ENCODE measurements at places on chromosomes 6 and 20.

- DNase-seq: peak; percentile 82
Measured at GRCh38 chr20:10674684-10675449, 1.1 kb upstream of the JAG1 start.

DNA sequence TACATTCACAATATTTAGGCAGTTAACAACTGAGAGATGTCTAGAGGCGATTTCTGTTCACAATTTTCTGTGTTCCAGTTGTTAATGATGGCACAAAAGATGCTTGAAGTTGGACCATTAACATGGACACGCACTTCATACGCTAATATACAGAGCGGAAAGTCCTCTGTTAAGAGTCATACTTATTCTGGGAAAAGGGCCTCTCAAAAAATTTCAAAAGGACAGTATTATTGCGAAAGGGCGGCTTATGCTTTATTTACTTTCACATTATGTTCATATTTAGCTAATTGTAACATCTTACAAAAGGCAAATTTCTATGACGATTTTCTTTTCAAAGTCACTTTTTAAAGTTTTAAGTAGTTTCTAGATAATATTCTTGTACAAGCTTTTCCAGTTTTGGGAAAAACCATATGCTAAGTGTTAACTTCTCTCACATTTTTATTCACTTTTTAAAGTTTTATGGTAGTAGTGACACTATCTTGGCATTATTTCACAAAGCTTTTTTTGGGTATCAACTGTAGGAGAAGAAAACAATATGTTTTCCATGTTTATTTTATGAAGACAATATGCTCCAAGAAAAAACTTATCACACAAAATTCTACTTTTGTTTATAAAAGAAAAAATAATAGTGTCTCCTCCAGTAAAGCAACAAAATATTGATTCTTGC, 62.3 kb downstream of the MAP7 start:
- DNase-seq: no peak

DNA sequence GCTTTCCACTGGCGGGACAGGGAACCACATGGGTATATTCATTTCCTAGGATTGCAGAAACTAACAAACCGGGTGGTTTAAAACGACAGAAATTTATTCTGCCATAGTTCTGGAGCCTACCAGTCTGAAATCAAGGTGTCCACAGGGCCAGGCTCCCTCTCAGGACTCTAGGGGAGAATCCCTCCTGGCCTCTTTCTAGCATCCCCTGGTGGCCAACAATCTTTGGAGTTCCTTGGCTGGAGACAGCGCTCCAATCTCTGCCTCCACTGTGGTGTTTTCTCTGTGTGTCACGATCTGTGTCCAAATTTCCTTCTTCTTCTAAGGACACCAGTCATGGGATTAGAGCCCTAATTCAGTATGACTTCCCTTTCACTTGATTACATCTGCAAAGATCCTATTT, 95.0 kb downstream of the SCML4 start:
- DNase-seq: no peak

GRCh38 chr6:91653076-91653723, 1066.3 kb upstream of the MAP3K7 start:
- no peak for DNase-seq

- DNase-seq: peak; percentile 58
Measured at GRCh38 chr6:154606457-154606856, 96.0 kb upstream of the CNKSR3 start.

DNA sequence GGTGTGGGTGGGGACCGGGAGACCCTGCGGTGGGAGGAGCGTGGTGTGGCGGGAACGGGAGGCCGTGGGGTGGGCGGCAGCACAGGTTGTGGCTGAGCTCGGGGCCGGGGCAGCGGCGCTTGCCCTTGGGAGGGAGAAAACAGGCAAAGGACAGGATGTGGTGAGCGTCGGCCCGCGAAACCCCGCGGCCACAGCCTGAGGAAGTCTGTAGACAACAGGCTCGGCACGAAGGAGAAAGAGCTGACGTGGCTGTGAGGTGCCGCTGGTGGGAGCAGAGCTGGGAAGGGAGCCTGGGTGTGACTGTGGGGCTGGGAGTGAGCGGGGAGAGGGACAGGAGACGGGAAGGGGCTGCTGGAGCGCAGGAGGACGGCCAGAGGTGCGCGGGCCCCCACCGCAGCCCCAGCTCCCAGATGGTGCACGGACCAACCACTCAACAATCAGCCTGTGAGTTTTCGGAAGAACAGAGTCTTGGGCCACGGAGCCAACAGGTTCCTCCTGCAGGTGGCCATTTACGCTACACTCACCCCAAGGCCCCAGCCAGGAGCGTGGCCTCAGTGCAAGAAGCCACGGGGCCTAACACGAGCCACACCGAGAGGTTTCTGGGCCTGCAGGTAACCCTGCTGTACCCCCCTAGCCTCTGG, 202.8 kb downstream of the DLL1 start:
- DNase-seq: peak; percentile 92

DNA sequence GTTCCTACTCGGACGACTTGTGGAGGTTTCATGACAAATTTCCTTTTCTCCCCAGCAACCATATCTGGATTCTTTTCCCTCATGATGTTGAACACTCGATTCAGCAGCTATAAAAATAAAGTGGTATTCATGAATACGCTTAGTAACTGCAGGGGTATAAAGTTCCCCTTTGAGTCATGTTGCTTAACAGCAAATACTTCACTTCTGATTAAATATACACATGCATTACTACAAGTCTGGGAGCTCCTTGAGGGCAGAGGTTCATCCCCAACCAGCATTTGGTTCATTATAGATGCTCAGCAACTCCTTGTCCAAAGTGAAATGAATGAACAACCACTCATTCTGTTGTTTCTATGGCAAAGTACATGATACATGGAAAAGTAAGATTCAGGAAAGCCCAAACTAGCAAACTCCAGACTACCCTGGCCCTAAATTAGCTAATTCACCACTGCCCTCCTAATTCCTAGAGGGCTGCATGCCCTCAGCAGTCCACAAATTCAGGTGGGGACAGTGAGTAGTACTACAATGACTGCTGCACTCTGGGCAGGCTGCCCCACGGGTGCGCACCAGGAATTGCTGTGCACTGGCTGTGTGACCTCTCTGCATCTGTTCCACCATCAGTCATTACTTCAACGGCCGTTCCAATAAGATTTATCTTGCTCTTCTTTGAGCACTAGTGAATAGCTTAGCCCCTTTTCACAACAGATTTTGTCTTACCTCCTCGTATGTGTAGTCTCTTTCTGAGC, 15.2 kb downstream of the EIF2S2 start:
- no peak for DNase-seq

- DNase-seq: peak; percentile 18
Measured at GRCh38 chr20:35698298-35699126, 640 bp downstream of the NFS1 start.

DNA sequence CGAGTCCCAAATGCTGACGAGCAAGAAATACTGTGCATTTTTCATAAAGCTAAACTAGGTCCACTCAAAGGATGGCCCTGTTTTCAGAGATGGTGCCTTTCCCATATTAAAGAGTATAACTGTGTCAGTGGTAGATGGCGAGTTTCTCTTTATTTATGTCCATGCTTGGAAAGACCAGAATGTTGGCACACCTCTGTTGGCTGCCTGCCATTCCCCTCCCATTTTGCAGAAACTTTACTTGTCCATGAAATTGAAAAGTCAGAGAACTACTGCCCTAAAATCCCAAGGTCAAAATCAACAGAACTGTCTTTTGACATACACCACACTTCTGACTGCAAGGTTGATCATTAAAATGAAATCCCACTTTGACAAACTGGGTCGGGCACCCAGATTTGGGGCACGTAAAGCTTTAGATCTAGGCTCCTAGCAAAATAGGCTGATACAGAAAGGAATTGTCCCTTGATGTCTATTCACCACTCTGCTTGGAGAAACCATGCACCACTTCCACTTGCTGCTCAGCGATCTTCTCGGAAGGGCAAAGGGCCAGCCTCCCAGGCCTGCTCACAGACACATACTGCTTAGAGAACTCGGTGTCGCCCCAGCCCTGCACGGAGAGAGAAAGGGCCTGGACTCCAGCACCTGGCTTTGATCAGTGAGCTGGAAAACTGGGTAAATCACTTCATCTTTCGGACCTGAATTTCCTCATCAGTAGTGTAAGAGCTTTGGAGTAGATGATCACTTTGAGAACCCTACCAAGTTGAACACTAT, 130.0 kb downstream of the AGPAT4 start:
- no peak for DNase-seq

GRCh38 chr6:30759575-30760239, 15.4 kb upstream of the IER3 start:
- no peak for DNase-seq

- no peak for DNase-seq
Measured at GRCh38 chr6:155054491-155055250, 59.6 kb downstream of the TIAM2 start.

DNA sequence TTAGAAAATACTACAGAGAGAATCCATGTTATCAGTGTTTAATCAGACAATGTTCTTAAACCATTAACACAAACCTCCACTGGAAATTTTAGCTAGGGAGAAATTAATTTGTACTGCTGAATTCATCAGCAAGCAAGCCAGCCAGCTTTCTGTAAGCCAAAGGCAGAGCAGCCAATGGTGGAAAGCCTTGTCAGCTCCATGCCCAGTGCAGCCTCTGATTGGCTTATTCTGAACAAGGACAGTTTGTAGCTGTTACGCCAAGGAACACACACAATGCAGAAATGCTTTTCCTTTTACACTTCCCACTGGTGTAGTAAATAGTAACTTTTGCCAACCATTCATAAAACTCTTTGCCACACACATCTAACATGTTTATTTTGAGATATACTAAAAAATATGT, 265.0 kb downstream of the TENT5A start:
- no peak for DNase-seq

- DNase-seq: peak; percentile 53
Measured at GRCh38 chr20:63750807-63751470, 11.4 kb downstream of the SLC2A4RG start.

DNA sequence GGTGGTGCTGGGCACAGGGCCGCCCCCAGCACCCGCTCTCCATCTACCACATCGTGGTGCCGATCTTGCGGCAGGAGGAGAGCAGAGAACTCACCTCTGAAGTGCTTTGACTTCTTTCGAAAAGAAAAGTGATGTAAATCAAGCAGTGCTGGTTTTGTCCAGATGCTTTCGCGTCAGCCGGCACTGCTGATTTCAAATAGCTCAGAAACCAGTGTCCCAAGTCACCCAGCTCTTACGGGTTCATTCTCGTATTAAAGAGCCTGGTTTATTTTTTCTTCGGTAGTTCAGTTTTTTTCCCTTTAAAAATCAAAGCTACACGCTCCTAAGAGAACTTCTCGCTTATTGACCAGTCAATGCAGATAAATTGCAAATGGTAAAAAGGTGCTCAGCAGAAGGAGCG, 32.1 kb downstream of the MYT1 start:
- DNase-seq: no peak

DNA sequence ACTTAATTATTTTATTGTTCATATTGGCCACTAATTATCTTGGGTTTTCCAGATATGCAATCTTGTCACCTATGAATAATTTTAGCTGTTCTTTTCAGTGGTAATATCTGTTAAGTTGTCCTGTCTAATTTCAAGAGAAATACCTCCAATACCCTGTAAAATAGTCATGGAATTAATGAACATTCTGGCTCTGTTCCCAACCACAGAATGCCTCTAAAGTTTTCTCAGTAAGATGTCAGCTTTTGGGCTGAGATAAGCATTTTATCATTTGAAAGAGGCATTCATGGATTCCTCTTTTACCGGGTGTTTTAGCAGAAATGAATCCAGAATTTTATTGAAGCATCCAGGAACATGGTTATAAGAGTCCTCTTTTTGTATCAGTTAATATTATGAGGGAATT, 109.3 kb downstream of the WDR27 start:
- DNase-seq: no peak

DNA sequence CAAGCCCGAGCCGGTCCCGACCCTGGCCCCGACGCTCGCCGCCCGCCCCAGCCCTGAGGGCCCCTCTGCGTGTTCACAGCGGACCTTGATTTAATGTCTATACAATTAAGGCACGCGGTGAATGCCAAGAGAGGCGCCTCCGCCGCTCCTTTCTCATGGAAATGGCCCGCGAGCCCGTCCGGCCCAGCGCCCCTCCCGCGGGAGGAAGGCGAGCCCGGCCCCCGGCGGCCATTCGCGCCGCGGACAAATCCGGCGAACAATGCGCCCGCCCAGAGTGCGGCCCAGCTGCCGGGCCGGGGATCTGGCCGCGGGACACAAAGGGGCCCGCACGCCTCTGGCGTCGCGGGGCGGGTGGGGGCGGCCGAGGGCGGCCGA, 37.5 kb downstream of the YTHDF1 start:
- no peak for DNase-seq

DNA sequence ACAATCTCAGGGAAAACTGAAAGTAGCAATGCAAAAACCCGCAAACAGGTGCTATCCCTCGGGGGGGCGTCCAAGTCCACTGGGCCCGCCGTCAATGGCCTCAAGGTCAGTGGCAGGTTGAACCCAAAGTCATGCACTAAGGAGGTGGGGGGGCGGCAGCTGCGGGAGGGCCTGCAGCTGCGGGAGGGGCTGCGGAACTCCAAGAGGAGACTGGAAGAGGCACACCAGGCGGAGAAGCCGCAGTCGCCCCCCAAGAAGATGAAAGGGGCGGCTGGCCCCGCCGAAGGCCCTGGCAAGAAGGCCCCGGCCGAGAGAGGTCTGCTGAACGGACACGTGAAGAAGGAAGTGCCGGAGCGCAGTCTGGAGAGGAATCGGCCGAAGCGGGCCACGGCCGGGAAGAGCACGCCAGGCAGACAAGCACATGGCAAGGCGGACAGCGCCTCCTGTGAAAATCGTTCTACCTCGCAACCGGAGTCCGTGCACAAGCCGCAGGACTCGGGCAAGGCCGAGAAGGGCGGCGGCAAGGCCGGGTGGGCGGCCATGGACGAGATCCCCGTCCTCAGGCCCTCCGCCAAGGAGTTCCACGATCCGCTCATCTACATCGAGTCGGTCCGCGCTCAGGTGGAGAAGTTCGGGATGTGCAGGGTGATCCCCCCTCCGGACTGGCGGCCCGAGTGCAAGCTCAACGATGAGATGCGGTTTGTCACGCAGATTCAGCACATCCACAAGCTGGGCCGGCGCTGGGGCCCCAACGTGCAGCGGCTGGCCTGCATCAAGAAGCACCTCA, 166.3 kb downstream of the DTNBP1 start:
- no peak for DNase-seq

DNA sequence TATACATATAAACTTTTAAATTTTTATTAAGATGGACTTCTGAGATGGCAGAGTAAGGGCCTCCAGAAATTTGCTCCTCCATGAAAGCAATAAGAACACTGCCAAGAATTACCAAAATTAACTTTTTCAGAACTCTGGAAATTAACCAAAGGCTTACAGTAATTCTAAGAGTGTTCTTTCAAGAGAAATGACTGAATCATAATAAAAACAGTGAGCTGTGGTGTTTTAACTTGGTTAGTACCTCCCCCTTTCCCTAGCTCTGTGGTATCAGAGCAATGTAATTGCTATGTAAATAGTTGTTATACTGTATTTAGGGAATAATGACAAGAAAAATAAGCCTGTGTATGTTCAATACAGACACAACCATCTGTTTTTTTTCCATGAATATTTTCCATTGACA, 19.0 kb downstream of the HECA start:
- DNase-seq: no peak

DNA sequence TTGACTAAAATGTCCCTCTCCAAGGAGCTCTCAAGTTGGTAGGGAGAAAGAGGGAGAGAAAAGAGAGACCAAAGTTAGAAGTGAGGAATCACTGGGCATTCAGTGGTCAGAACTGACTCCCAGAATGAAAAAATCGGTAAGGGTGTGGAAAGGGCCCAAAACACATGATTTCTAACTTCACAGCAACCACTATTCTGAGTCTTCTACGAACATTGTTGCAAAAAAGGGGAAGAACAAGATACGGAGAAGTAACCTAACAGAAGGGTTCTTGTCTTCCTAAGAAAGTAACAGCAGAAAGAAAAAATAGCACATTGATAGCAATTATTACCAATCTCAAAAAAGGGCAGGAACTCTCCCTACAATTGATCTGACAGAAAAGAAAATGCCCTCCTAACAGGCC, 65.6 kb downstream of the ATP9A start:
- DNase-seq: peak; percentile 49

Data from common myeloid progenitor, CD34-positive (primary cell).